Effector CD8-positive, alpha-beta T cell (primary cell): ENCODE measurements at places on chromosomes 11 and 22.

DNA sequence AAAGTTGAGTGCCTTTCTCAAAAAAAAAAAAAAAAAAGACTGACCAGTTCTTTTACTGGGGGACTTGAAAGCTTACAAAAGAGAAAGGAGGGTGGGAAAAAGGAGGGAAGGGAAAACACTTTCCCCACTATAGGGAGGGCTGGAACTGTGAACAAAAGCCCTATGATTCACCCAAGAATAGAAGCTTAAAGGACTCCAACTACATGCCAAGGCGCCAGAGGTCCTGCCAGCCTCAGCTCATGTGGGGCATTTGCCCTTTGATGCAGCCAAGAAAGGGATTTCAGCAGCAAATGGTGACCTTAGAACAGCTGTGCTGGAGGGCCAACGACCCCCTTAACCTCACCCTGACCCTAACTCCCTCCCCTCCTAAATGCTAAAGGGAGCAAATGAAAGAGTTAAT is 160.0 kb downstream of the NTM start:
- no peak for DNase-seq

DNA sequence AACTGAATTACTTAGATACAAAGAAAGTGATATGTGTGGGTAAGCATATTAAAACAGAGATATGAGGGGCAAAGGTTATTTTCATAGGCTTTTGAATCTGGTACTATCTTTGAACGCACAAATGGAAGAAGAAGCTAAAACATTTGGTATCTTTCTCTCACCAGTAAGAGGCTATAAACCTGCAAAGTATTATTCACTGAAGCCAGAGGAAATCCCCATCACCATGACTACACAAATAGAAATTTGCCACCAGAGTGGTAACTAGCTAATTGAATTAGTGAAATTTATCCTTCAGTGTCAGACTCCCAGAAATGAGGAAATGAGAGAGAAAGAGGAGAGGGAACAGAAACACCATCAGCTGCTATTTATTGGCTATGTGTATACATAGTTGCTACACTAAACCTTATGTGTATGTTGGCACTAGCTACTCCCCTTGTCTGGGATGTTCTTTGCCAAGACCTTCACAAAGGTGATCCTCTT is 503.4 kb downstream of the DLG2 start:
- DNase-seq: no peak

DNA sequence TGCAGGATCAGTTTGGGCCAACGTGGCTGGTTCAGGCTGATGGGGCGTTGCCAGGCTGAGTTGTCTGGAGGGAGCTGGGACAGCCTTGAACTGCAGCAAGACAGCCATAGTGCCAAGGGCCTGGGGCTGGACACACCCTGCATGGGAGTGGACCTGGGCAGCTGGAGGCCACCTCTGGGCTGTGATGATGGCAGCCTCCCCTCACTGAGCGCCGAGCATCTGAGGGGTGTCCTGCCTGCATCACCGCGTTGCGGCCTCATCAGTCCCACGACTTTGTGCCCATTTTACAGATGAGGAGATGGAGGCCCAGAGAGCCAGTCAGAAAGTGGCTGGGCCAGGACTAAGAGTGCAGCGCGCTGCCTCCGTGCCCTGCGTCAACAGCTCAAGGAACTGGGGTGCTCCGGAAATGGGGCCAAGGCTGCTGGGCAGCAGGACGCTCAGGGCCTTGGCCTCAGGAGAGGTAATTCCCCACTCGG is 590 bp upstream of the TSPO start:
- no peak for DNase-seq

- no peak for DNase-seq
Measured at GRCh38 chr11:119886667-119887230, 157.7 kb upstream of the NECTIN1 start.

DNA sequence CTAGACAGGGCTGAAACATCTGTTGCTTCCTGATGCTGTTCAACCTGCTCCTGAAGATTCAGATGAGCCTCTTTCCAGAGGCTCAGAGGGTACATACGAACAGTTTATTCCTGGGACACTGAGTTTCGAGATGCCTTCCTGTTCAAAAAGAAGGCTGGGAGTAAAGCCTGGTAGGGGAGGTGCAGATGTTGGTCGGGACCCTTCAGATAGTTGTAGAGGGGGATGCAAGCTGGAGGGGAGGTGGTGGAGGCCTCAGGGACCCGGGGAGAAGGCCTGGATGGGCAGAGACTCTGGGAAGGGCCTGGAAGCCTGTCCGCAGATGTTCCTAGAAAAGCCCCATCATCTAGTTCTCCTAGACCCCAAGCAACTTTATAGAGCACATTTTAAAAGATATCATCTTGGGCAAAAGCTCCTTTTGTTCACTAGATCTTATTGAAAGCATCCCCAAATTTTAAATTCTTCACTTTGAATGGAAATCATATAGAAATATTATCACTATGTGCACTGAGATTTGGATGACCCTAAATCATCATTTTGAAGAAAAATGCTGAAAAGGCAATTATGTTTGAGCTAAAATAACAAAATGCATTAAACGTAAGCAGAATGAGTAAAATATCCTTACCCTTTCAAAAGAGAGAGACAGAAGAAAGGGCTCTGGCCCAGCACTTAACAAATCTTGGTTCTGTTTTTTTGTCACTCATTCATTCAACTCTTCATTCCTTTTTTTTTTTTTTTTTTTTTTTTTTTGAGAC is 41.2 kb downstream of the RTL6 start:
- no peak for DNase-seq

DNA sequence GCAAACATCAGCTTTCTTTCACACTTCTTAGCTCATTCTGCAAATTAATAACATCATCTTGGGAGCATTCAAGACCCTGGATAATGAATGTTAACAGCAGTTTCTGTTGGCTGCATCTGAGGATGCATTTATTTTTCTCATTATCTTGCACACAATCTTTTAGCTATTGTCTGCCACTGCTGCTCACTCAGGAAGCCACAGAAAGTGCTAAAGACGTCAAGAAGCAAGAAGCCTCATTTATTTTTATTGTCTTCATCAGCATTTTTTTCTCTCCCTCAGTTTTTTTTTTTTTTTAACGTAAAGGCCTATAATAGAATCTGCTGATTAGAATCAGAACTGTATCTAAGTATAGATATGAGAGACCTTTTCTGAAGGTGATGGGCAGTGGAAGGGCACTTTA is 1339.4 kb downstream of the FAM181B start:
- no peak for DNase-seq

- DNase-seq: no peak
Measured at GRCh38 chr11:68289456-68289855, 17.7 kb upstream of the C11orf24 start.

DNA sequence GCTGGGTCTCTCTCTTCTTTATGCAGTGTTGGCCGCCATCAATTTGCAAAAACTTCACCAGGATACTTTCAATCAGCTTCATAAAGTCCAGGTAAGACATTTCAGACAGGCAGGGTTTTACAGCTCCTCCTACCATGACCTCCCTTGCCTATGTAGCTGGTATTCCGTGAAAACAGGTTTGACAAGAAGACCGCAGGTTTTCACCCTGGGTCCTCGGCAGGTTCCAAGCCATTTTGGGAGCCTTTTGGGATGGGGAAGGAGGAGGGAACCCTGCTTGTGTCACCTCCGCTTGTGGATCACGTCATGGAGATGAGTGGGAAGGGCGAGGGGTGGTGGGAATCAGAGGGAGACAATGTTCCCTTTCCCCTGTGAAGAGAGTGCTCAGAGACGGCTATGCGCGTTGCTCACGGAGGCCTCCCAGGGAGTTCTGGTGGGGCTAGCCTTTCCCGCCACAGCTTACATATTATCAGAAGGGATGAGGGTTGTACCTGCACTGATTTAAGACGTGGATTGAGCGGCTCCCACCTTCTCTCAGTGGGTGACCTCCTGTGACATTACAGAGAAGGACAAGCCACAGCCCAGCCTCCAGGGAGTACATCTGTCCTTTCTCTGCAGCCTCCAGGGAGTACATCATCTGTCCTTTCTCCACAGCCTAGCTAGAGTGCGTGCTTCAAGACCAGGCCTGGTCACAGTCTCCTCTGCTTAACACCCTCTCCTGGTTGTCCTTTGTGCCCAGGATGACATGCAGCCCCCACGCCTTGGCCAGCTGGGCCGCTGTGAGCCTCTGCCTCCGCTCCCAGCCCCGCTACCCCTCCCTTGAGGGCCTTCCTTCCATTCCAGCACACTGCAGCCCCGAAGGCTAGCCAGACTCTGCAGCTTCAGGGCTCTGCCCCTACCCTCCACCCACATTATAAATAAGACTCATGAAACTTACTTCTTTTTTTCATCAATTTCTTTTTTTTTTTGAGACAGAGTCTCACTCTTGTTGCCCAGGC is 17.2 kb downstream of the GLB1L3 start:
- no peak for DNase-seq

DNA sequence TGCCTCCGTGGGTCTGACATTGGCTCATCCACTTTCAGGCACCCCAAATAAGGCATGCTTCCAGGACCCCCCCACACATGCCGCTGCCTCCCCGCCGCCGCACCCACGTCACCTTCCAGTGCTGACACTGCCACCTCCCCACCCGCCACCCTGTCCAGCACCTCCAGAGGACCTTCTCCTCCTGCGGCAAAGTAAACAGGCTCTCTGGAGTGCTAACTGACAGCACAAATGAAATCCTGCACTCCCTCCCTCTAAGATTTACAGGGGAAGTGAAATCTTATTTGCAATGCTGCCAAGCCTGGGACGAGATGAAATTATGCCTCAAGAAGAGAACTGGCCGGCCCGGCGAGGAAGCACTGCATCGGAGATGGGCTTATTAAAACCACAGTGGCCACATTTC is 35.3 kb downstream of the MACROD1 start:
- no peak for DNase-seq

DNA sequence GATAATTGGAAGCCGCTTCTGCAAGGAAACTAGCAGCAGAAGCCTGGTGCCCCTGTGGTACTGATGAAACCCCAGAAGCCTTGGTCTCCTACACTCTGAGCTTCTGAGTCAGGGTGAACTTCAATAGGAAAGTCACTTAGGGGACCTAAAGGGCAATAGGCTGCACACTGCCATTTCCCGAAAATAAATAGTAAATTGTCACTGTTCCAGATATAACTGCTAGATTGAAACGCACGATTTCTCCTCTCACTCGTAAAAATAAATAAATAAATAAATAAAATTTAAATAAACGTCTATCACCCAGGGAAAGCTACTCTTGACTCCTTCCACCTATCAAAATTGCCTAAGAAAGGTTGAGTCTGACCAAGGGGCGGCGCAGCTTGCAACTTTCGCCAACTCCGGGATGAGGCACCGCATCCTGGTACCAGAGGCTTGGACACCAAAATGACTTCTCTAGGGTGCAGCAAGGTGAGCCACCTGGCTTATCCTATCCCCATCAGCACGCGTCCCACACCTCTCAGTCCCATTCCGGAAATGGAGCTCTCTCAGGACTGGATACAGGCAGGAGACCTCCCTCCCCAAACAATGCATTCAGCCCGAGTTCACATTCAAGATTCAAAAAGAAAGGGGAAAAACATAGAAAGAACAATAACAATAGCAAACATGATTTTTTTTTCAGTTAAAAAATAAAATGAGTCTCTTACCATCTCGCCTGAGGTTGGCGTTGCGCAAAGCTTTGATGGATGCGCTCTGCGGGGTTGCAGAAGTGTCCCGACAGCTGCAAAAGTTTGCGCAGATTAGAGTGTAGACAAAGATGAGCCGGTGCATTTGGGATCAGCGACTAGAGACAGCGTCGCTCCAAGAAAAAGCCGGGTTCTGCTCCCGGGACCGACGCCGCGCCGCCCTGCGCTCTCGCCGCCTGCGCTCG is 583 bp downstream of the PDGFD start:
- DNase-seq: no peak

- no peak for DNase-seq
Measured at GRCh38 chr11:15148169-15148568, 33.4 kb downstream of the INSC start.

- no peak for DNase-seq
Measured at GRCh38 chr11:36296884-36297543, 926 bp downstream of the PRR5L start.

- DNase-seq: no peak
Measured at GRCh38 chr11:65616575-65617001, 1.0 kb downstream of the PCNX3 start.

DNA sequence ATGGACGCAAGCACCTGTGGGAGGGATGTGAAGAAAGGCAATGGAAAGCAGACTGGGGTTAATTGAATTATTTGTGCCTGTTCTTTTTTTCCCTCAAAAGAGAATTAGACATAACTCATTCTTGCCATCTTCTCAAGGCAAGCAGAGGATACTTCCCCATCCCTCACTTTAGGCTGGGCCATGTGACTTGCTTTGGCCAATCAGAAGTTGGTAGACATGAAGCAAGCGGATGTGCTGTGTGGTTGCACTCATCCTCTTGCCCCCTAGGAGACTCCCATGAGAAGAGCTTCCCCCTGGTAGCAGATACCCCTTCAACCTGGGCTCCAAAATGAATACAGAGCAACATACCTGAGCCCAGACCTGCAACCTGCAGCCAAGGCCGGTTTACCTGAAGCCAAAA is 124.4 kb upstream of the ZC3H12C start:
- no peak for DNase-seq
